Endodermal cell (in vitro differentiated cells): ENCODE measurements at places on chromosomes 7 and 10.
A peak's percentile ranks its signal among the peaks of the same experiment; 100 is the strongest.

GRCh38 chr10:60410970-60411369 lies 21.3 kb upstream of the ANK3 start:
- peaks cover 15% of the 10 kb centered on the region for H3K4me1 ChIP-seq
- no peaks in the 10 kb centered on the region for H3K36me3 ChIP-seq
- no peak overlapping the region for H3K4me3 ChIP-seq
- no peak overlapping the region for H3K27ac ChIP-seq
- no peak for DNase-seq
- no peaks in the 10 kb centered on the region for H3K27me3 ChIP-seq

GRCh38 chr7:105685161-105685560 lies 103.9 kb upstream of the EFCAB10 start:
- no peaks in the 10 kb centered on the region for H3K36me3 ChIP-seq
- no peaks in the 10 kb centered on the region for H3K27me3 ChIP-seq
- H3K4me3 ChIP-seq = no peak overlapping the region
- H3K27ac ChIP-seq = no peak overlapping the region
- no peak for DNase-seq

GRCh38 chr7:64180989-64181388 lies 26.0 kb upstream of the ZNF735 start:
- H3K27me3 ChIP-seq = no peaks in the 10 kb centered on the region
- no peak overlapping the region for H3K27ac ChIP-seq
- no peaks in the 10 kb centered on the region for H3K4me1 ChIP-seq
- DNase-seq = no peak
- H3K4me3 ChIP-seq = no peak overlapping the region

- no peaks in the 10 kb centered on the region for H3K27me3 ChIP-seq
- H3K4me1 ChIP-seq = peaks cover 8% of the 10 kb centered on the region
- no peak for DNase-seq
These were observed 327.1 kb downstream of the GPR158 start for GRCh38 chr10:25501912-25502311.

GRCh38 chr10:34407324-34407805 lies 407.7 kb downstream of the PARD3 start:
- H3K4me3 ChIP-seq = no peak overlapping the region
- H3K27me3 ChIP-seq = no peaks in the 10 kb centered on the region
- no peaks in the 10 kb centered on the region for H3K36me3 ChIP-seq
- peaks cover 7% of the 10 kb centered on the region for H3K4me1 ChIP-seq
- no peak overlapping the region for H3K27ac ChIP-seq

DNA sequence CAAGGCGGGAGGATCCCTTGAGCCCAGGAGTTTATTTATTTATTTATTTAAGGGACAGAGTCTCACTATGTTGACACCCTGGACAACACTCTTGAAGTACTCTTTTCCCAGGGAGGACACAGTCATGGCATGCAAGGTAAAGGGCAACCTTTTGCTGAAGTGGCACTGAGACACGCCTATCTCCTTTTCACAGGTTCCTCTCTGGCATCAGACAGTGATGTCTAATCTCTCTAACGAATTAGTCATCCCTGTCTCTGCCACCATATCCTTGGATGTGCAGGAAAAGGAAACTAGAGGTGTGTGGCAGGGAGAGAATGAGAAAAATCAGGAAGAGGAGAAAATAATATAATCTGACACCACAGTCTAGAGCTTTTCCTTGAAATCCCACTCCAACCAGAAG lies 19.5 kb downstream of the CPVL start:
- peaks cover under 1% of the 10 kb centered on the region for H3K27me3 ChIP-seq
- peaks cover 6% of the 10 kb centered on the region for H3K4me1 ChIP-seq
- H3K27ac ChIP-seq = no peak overlapping the region
- no peak for DNase-seq

DNA sequence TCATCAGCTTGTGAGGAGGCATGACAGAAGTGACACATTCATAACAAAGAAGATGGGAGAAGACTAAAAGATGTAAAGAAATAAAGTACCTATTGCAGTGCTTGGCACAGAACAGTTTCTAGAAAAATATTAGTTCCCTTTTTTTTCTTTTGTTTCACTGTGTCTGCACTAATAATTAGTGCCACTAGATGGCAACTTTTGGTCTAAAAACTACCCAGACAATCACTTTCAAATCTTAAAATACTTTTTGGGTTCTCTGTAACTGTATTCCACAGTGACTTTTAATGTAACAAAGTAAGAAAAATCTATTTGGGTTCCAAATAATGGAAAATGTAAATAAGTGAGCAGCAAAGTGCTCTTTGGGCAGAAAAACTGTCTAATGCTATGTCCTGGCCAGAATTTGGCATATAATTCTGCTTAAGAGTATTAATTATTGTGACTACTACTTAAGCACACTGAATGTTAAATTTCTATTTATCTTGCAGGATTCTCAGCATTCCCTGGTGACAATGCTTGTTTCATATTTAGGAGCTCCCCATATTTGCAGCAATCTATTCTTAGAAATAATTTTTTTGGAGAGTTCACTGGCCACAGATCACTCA lies 134.8 kb upstream of the KIF5B start:
- no peak for DNase-seq
- H3K4me1 ChIP-seq = no peaks in the 10 kb centered on the region
- H3K27ac ChIP-seq = no peak overlapping the region
- no peaks in the 10 kb centered on the region for H3K27me3 ChIP-seq

DNA sequence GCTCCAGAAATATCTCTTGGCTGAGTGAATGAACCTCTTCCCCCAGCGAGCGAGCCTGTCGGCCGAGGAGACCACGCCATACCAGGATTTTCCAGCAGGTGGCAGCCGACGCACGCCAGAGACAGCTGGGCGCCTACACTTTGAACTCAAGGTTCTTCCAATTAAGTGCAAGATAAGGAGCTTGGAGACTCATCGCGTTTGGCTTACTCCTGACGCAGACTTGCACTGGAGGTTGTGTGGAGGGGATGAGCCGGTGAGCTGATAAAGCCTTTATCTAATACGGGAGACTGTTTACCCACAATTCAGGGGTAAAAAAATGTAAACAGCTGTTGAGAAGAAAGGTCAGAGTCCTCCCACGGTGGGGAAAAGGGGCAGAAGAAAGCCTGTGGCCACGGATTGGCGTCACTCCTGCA lies 45.9 kb upstream of the EMX2 start:
- DNase-seq = peak; percentile 95
- no peak overlapping the region for H3K27ac ChIP-seq
- H3K4me3 ChIP-seq = no peak overlapping the region

DNA sequence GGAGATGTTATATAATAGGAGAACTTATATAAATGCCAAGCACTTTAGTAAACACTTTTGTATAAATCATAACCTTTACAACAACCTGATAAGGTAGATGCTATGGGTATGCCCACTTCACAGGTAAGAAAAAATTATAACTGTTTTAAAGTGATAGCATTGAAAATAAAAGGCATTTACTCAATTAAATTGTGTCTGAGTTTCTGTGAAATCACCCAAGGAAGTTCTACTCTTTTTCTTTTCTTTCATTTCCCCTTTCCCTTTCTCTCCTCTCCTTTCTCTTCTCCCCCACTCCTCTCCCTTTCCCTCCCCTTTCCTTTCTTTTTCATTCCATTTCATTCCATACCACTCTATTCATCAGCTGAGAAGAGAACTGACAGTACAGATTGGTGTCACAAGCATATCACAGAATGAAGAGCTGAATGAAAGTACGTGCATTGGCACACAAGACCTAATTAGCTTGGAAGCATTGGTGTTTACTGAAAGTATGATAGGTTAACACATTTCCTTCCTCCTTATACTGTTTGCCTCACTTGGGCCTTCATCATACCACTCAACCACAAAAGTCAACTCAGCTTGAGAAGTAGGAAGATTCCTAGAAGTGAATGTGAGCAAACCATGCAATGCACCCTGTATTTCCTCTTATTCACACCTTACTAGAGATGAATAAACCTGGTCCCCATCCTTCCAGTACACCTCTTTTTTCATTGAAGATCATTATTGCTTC lies 117.9 kb upstream of the AGR3 start:
- no peak for DNase-seq
- H3K4me1 ChIP-seq = peaks cover 3% of the 10 kb centered on the region
- H3K27ac ChIP-seq = no peak overlapping the region
- no peaks in the 10 kb centered on the region for H3K36me3 ChIP-seq
- H3K27me3 ChIP-seq = peaks cover 65% of the 10 kb centered on the region

DNA sequence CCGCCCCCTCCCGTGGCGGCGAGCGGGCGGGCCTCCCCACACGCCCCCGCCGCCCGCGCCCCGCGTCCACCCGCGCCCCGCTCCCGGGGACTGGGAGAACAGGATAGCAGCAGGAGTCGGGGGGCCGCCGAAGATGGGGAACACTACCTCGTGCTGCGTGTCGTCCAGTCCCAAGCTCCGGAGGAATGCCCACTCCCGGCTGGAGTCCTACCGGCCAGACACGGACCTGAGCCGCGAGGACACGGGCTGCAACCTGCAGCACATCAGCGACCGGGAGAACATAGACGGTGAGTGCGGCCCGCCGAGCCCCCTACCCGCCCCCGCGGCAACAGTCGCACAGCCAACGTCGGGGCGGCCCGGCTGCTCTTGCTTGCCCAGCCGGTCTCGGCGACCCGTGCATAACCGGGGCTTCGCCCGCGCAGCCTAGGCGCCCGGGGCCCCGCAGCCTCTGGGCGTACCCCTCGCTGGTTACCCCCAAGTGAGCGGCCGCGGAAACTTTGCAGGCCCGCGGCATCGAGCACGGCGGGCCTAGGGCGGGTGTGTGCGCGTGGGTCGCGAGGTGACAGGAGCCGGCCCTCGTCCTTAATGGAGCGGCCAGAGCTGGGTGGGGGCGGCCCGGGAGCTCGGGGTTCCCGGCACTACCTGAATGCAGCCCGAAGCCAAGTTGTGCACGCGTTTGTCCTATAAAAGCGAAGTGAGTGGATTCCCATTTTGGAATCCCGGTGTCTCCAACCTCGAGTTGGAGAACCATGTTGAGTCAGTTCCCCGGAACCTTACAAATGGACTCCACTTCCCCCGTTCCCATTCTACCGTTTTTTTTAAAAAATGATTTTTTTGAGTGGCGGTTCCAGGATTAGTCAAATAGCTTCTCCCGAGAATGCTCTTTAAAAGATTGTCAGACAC lies 863 bp downstream of the CCNY start:
- H3K36me3 ChIP-seq = peaks cover 9% of the 10 kb centered on the region
- H3K4me1 ChIP-seq = no peaks in the 10 kb centered on the region
- DNase-seq = peak; percentile 79
- H3K4me3 ChIP-seq = peak overlapping the region; percentile 93
- no peak overlapping the region for H3K27ac ChIP-seq

DNA sequence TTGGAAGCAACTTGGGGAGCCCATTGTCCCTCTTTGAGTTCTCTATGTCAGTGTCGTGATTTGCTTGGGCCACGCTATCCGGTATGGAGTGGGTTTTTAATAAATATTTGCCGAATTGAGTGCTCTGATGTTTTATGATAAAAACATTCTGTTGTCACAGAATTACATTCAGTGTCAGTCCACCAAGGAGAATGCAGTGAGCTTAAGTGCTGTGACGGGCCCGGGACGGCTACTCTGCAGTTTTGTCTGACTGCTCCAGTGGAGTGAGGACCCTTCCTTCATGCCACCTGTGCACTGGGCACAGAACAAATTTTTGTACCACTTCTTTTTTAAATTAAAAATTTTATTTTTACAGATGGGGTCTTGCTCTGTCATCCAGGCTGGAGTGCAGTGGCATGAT lies 76.0 kb downstream of the CARD11 start:
- DNase-seq = no peak
- no peaks in the 10 kb centered on the region for H3K27me3 ChIP-seq
- no peaks in the 10 kb centered on the region for H3K36me3 ChIP-seq

DNA sequence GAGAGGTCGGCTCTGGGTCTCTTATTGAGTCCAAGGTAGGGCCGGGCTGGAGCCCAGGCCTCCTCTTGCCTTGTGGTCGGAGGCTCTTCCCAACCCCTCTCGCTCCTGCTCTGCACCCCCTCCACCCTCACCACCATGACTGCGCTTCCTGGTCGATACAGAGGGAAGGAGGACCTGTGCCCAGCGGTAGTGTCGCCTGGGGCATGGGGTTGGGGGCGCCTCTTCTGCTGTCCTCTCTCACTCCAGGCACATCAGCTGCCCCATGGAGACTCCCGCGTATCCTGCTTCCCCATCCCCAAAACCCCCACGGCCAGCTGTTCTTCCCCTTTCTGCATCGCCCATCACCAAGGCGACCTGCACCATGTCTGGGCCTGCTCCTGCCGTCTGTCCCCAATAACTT lies 44.4 kb downstream of the TMEM270 start:
- DNase-seq = no peak
- H3K27ac ChIP-seq = no peak overlapping the region
- H3K4me3 ChIP-seq = no peak overlapping the region
- no peaks in the 10 kb centered on the region for H3K36me3 ChIP-seq

GRCh38 chr7:2357165-2357564 lies 2.5 kb downstream of the EIF3B start:
- peak overlapping the region; percentile 65 for H3K4me3 ChIP-seq
- no peaks in the 10 kb centered on the region for H3K27me3 ChIP-seq
- H3K36me3 ChIP-seq = peaks cover 48% of the 10 kb centered on the region
- no peak for DNase-seq
- peaks cover 6% of the 10 kb centered on the region for H3K4me1 ChIP-seq
